Lower lobe of right lung (tissue), 2 donors: ENCODE measurements at places on chromosomes 2 and 18. TPM values are rescaled to one million over a fixed set of nuclear protein-coding genes. Genes with fewer than 3 reads are reported as not detected.

DNA sequence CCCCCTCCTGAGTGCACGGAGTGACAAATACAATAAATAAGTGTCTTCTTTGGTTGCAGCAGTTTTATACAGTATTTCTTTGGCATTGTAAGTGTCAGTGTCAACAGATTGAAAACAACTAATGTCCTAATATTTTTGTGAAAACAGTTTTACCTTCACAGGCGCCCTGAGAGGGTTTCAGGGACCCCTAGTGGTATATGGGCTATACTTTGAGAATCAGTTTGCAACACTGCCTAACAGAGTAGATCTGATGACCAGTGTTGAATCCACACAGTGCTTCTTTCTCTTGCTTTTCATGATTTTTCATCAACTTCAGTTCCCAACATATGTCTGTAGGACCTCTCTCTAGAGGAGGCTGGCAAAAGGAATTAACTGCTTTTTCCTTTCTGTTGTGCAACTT is 162.2 kb downstream of the PRPF40A start:
- DNase-seq = no peak

DNA sequence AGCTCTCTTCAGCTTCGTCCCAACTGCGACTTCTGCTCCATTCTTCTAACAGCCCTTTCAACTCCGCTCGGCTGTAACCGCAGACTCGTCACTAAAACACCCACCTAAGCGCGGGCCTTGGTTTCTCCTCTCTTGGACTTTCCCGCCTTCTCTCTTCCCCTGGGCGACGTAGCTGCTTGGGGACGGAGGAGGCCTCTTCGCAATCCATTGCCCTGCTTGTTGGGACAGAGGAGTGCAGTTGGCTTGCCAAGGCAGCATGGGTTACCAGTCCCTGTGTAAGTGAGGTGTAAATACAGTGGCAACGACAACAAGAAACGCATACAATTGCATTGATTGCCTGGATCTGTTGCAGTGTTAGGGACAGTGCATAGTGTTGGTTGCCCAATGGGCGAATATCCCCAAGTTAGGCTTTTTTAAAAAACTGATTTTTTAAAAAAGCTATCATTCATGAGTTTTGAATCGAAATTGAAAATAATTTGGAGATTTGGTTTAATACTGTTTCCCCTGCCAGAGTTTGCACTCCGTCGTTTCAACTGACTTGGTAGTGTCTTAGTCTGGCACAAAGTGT is 484 bp upstream of the DARS1 start:
- no peak for DNase-seq

GRCh38 chr18:8889489-8889888 is 184.1 kb downstream of the MTCL1 start:
- DNase-seq = no peak

GRCh38 chr2:34241905-34242762 is 643.0 kb upstream of the FAM98A start:
- no peak for DNase-seq

- DNase-seq = no peak
These were observed 49.8 kb downstream of the ZC3H15 start for GRCh38 chr2:186535861-186536260.

- no peak for DNase-seq
These were observed 91.4 kb upstream of the TACR1 start for GRCh38 chr2:75290600-75291150.

GRCh38 chr2:12684471-12684936 is 32.2 kb upstream of the TRIB2 start:
- no peak for DNase-seq

GRCh38 chr2:4357121-4357520 is 653.7 kb downstream of the DCDC2C start:
- DNase-seq = no peak

DNA sequence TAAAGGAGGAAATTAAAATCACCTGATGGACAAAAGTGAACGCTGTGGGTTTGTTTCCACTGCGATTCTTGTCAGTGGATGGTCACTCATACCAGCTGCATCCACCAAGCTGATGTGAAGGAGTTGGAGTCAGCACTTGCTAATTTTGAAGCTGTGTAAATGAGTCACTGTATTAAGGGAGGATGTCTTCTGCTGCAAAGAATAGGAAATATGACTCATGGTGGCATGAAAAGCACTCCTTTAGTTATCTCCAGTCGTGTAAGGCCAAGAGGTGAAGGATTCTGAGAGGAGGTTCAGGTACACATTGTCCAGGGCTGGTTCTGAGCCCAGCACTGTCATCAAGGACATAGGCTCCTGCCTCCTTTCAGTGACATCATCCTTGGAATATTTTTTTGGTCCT is 71.7 kb upstream of the SKOR2 start:
- no peak for DNase-seq

- DNase-seq = no peak
These were observed 150.1 kb upstream of the PGAP1 start for GRCh38 chr2:197076652-197077051.

DNA sequence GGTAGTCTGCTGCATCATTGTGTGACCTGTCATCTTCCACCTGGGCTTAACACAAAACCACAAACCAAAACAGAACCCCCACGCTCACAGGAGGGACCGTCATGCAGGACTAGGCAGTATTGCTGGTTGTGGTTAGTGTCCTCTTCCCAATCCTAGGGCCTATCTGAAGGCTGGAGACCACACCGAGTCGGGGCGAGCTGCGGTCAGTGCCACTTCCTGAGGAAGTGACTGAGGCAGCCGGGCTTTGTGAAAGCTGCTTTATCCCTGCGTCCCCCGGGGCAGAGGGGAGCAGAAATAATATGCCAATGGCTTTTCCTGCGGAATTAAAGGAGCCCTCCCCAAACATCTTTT is 22.9 kb downstream of the ZNF532 start:
- peak; percentile 81 for DNase-seq

- no peak for DNase-seq
These were observed 24.2 kb upstream of the CPO start for GRCh38 chr2:206915121-206915520.

GRCh38 chr2:8679827-8680731 is 1.8 kb upstream of the ID2 start:
- DNase-seq = peak; percentile 75

DNA sequence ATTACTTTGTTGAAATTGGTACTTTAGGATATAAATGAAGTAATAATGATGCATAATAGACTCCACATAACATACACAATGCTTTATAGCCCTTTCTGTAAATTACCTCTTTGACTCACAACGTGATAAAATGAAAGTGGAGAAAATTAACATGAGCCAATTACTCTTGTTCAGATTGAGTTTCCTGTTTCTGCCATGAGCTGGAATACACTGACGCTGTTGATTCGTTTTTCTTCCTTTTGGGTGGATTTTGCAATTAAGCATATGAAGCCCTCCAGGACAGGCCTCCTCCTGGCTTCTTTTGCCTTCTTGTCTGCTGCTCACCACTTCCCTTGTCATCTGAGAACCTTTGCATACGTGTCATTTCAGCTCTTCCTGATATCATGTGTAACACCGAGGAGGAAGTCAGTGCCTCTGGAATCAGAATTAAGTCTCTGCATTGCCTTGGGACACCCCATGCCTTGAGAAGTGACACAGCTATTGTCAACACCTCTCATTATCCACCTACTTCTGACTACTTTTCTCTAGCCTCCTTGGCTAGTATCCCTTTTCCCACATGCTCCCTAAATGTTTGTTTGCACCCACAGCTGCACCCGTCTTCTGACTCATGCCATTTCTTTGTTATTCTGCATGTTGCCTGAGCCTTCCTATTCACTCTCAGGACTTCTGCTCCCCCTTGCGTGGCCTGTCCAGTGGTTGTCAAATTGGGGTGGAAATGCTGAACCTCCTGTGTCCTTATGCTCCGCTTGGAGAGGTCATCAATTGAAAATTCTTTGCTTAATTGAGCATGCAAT is 134.1 kb downstream of the FMNL2 start:
- DNase-seq = no peak

GRCh38 chr2:12549641-12550040 is 167.1 kb upstream of the TRIB2 start:
- DNase-seq = no peak

GRCh38 chr2:54267577-54267976 is 11.5 kb upstream of the TSPYL6 start:
- no peak for DNase-seq

GRCh38 chr18:35455926-35456763 is 41.6 kb downstream of the INO80C start:
- DNase-seq = no peak

- no peak for DNase-seq
These were observed 20.0 kb downstream of the ACVR1 start for GRCh38 chr2:157856187-157856515.

DNA sequence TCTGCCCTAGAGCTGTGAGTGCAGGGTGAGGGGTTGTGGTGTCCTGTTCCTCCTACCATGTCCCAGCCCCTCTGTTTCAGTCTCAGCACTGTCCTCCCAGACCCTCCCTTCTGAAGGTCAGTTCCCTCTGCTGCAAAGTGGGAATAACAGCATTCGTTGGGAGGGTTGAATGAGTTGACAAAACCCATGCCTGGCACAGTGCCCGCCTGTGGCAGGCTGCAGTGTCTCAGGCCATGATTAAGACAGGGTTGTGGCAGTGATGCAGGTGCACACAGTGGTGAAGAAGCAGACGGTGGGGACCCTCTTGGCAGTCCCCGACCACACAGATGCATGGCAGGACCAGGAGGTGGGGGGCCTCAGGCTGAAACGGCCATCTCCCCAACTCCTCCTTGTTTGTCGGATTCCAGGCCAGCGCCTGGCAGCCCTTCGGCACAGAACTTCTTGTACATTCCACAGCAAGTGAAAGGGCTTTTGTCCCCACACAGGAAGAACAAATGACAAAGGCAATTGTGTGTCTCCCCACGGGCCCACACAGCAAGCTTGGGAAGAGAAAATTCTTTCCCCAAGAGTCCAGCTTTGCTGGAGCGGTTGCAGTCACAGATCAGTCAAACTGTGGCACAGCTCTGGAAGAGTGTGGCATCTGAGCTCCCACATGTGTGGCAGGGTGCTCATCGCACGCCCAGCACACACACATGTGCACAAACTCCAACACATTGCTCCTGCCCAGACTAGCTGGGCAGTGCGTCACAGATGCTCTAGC is 92.0 kb upstream of the MSH2 start:
- DNase-seq = peak; percentile 46

DNA sequence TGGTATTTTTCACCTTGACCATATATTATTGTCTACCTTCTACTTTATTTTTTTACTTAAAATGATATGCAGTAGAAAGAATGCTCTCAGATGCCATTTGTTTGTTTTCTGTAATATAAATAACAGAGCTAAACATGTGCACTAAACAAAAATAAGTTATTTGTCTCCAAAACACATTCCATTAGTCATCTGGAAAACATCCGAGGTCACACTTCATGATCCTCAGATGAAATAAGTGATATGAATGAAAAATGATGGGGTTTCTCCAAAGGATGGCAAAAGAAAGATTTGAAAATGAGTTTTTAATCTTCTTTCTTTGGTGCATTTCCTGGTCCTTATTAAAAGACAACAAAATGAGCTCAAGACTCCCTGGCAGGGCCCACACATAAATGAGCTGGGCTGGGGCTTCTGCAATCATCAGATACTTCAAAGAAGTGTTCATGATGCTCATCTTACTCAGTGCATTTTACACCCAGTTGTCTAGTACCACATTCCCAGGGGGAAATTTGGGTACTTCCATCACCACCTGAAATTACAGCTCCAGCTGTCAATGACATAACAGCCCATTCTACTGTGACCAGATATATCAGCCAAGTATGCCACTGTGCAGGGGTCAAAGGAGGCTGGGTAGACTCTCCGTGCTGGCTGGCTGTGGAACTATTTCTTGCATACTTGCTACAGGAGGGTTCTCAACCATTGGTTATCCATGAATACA is 283.5 kb downstream of the PID1 start:
- no peak for DNase-seq

DNA sequence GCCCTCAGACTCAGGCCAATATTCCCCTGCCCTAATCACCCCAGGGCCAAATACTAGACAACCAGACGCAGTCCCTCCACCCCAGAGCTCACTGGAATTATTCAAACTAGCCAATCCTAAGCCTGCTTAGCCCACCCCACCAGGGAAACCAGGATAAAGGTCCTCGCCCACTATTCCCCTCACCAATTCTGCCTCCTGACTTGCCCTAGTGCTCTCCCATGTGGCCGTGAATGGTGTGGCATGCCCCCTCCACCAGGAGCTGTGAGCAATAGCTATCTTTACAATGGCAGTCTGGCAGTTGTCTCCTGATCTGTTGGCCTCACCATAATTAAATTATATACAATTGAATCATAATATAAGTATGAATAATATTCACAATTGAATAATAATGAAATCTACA is 42.3 kb downstream of the FAM124B start:
- no peak for DNase-seq

DNA sequence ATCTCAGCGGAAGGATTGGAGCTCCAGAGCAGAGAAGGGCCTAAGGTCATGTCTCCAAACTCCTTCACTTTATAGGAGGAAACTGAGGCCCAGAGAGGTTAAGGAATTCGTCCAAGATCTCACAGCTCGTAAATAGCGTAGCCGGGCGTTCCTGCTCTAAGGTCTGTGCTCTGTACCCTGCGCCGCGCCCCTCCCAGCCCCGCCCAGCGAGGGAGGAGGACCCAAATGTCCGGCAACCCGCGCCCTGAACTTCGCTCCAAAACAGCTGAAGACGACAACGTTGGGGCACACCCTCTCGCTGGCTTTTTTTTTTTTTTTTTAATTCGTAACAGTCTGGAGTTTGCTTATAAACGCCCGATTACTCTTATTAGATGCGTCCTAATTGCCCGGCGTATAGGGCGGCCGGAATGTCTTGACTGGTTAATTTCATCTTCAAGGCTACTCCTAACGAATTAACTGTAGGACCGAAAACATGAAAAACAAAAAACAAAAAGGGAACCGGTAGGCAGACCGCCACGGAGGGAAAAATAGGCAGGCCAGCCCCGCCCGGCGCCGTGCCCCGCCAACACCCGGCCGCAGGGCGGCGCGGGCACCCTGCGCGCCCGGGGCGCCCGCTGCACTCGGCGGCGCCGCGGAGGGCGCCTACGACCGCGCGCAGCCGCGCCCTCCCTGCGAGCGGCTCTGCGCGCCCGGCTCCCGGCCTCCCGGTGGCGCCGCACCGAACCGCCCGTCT is 928 bp upstream of the FOSL2 start:
- DNase-seq = peak; percentile 95

GRCh38 chr18:76662626-76663025 is 159.7 kb upstream of the ZNF236 start:
- no peak for DNase-seq

Gene CPO
- total RNA-seq = not detected

Gene EVA1A
- total RNA-seq = 31.7 TPM

Gene RAB17
- 60.1 TPM for total RNA-seq

Gene RAX
- not detected for total RNA-seq

Gene RFX8
- not detected for total RNA-seq

Gene CENPA
- 1.7 TPM for total RNA-seq

Gene TNFAIP6
- 2.1 TPM for total RNA-seq

Gene PAX8
- total RNA-seq = 1.2 TPM

Gene MEP1B
- not detected for total RNA-seq

Gene DCDC2C
- total RNA-seq = not detected
